ENCODE measurements at places on chromosomes 6 and 20. TPM values are rescaled to one million over a fixed set of nuclear protein-coding genes. Genes with fewer than 3 reads are reported as not detected.

Gene LCA5
- total RNA-seq = 0.15 TPM

Gene TMEM244
- total RNA-seq = not detected

Gene MED20
- total RNA-seq = 7.2 TPM

Gene NOX3
- total RNA-seq = not detected

Gene TP53INP2
- 56.7 TPM for total RNA-seq

Gene BPIFB2
- total RNA-seq = 0.29 TPM

Gene KIF25
- not detected for total RNA-seq

Gene EXOC2
- total RNA-seq = 30.8 TPM

Gene SLC17A2
- total RNA-seq = not detected

Gene TINAG
- not detected for total RNA-seq

Gene VWA7
- total RNA-seq = 8.0 TPM

Gene RIPOR2
- total RNA-seq = 432 TPM

Gene BTNL2
- not detected for total RNA-seq

Gene CRISP3
- not detected for total RNA-seq

Gene THBD
- 0.23 TPM for total RNA-seq

Gene MPC1
- 26.7 TPM for total RNA-seq

Gene SRSF12
- not detected for total RNA-seq
